ENCODE measurements at places on chromosomes 11 and 22. TPM values are rescaled to one million over a fixed set of nuclear protein-coding genes. Genes with fewer than 3 reads are reported as not detected.

NXPE4 gene
- total RNA-seq, result not detected

ANO9 gene
- not detected for total RNA-seq

MAPK8IP2 gene
- total RNA-seq, result 0.13 TPM

HEPHL1 gene
- not detected for total RNA-seq

OR52I2 gene
- total RNA-seq, result not detected

MPEG1 gene
- total RNA-seq, result under 0.01 TPM

MN1 gene
- 6.1 TPM for total RNA-seq

OTOG gene
- total RNA-seq, result not detected

HPX gene
- 1.4 TPM for total RNA-seq

CHRM1 gene
- not detected for total RNA-seq

LAYN gene
- 27.1 TPM for total RNA-seq

OAF gene
- 14.0 TPM for total RNA-seq

FJX1 gene
- total RNA-seq, result 71.6 TPM

CELSR1 gene
- total RNA-seq, result 1.6 TPM

SYT13 gene
- total RNA-seq, result not detected

HORMAD2 gene
- not detected for total RNA-seq

GAS2 gene
- total RNA-seq, result 2.0 TPM

SERPING1 gene
- 9.5 TPM for total RNA-seq

CCDC188 gene
- total RNA-seq, result 3.5 TPM

ALDH3B1 gene
- 29.2 TPM for total RNA-seq

THAP12 gene
- 40.7 TPM for total RNA-seq

PRCP gene
- total RNA-seq, result 58.0 TPM
